ENCODE measurements at places on chromosomes 2 and 18.
A peak's percentile ranks its signal among the peaks of the same experiment; 100 is the strongest.

- no peak for DNase-seq
Measured at GRCh38 chr2:11877764-11878163, 131.3 kb downstream of the LPIN1 start.

DNA sequence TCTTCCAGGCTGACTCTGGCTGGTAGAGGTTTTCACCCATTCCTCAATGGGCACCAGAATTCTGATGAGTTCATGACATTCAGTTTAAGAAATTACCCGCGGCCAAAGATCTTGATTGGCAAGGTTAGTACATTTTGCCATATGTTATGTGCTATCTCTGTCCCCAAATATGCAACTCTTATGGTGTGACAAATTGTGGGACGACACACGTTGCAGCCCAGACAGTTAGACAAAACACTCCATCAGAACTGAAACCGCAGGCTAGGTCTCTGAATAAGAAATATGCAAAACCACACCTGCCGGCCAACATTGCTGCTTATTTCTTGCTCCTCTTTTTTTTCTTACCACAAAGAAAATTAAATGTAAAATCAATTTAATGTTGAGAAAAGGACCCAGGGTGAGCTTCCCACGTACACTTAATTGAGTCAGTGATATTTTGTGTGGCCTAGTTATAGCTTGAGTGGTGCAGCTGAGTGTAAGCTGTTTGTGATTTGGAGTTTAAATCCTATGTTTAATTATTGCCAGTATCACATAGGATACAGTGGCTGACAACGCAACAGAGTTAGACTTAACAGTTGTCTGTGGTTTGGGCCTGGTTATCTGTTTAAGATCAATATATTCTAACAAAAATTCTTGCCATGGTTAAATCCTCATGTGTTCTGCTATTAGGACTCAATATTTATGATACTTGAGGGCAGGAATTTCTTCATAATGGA, 35.7 kb upstream of the LTBP1 start:
- DNase-seq = no peak

DNA sequence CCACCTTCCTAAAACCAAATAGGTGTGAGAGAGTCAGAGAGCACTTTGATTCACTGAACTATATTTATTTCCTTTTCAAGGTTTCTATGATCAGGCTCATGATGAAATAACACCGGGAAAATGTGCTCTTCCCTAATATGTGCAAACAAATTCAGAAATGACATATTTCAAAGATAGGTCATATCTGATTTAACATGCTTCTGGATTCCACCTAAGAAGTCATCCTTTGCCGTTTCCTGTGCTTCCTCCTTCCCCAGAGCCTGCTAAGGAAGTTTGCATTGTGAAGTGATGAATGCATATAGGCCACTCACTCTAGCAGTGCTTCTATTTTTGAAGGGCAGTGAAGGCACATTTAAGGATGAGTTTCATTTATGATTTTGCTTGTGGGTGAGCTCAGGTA, 327.6 kb downstream of the TDRD15 start:
- no peak for DNase-seq

DNA sequence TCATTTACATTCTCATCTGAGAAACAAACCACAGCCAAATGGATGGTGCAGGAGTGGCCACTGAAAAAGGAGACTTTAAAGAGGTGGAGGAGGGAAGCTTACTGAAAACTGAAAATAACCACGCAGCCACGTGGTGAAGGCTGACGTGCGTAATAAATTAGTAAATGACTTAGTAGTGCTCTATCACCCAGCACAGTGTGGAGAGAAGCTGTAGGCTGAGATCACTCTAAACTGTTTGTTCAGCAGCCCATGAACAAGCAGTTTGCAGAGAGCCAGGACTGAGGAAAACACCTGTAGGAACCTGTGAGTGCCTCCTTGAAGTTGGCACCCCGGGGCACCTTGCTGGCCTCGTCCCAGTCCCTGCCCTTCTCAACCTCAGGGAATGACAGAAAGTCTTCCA, 193.0 kb downstream of the TXNL1 start:
- DNase-seq = no peak

GRCh38 chr18:3594760-3595368, 144.9 kb downstream of the TGIF1 start:
- peak; percentile 48 for DNase-seq

Data from CD4-positive, alpha-beta T cell treated with Interleukin-17A for 4 hours (primary cell).